ENCODE measurements at places on chromosomes 4 and X. TPM values are rescaled to one million over a fixed set of nuclear protein-coding genes. Genes with fewer than 3 reads are reported as not detected.
A peak's percentile ranks its signal among the peaks of the same experiment; 100 is the strongest.

The CFAP99 gene
- polyA plus RNA-seq = not detected

The CSN1S1 gene
- polyA plus RNA-seq = not detected

The NWD2 gene
- not detected for polyA plus RNA-seq

The RPL36A gene
- 756 TPM for polyA plus RNA-seq

The BGN gene
- 0.06 TPM for polyA plus RNA-seq

The SPOCK3 gene
- polyA plus RNA-seq = not detected

The IGSF1 gene
- polyA plus RNA-seq = not detected

The ZNF595 gene
- polyA plus RNA-seq = not detected

The FAM236D gene
- polyA plus RNA-seq = not detected

DNA sequence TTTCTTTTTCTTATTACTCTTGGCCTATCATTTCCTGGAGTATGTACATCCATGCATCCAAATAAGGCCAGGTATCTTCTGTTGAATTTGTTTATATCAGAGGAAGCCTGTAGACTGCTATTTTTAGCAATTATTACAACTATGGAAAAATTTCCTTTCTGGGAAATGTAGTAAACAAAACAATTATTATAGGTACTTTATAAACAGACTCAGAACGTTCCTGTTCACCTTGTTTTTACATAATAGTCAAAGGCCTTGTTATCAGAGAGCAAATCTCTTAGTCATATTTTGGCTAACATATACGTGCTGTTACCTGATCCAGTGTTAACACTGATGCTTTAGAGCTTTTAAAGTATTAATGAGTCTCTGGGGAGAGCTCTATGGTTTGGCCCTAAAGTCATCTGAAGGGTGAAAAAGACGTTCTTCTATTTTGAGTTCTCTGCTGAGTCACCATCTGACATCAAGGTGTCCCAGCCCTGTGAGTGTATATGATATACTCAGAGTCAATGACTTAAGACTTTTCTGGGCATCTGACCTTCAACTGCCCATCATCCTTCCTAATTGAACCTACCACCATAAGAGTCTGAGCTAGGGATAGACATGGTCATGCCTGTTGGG lies 7.3 kb downstream of the SPARCL1 start:
- DNase-seq = no peak

GRCh38 chr4:60359746-60360367 lies 840.3 kb upstream of the ADGRL3 start:
- no peak for DNase-seq

DNA sequence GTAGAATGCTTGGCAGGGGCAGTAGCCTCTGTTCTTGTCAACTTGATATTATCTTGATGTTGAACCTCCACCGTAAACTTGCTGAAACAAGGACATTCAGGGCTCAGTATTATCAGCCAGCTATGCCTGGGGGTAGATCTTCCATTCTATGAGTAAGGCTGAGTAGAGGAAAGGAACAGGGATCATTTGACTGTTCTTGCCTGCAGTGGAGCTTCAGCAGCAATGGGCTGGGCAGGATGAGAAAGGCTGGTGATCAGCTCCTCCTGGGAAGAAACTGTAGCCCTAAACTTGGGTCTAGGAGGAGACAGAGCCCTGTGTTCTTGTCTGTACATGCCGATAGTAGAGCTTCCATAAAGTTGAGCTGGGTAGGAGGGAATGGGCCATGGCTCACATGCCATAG lies 127.2 kb downstream of the CCSER1 start:
- DNase-seq = no peak

- no peak for DNase-seq
Measured at GRCh38 chrX:141405853-141406492, 163.7 kb upstream of the SPANXC start.

GRCh38 chr4:170193496-170193895 lies 103.7 kb upstream of the AADAT start:
- no peak for DNase-seq

DNA sequence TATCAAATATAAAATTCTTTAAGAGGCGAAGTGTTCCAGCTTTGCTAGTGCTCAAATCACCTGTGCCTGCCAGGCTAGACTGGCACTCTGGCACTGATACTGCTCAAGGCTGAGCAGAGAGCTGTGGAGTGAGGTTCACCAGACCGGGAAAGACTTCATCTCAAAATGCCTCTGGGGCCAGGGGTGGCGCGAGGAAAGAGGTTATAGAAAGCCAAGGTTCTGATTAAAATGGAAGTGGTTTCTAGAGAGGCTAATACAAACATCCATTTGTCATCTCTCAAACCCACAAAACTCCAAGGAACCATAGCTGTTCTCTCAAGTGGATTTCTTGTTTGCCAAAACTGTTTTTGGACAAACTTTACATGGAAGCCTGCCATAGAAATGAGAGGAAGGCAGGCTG lies 41.5 kb downstream of the F11 start:
- no peak for DNase-seq

DNA sequence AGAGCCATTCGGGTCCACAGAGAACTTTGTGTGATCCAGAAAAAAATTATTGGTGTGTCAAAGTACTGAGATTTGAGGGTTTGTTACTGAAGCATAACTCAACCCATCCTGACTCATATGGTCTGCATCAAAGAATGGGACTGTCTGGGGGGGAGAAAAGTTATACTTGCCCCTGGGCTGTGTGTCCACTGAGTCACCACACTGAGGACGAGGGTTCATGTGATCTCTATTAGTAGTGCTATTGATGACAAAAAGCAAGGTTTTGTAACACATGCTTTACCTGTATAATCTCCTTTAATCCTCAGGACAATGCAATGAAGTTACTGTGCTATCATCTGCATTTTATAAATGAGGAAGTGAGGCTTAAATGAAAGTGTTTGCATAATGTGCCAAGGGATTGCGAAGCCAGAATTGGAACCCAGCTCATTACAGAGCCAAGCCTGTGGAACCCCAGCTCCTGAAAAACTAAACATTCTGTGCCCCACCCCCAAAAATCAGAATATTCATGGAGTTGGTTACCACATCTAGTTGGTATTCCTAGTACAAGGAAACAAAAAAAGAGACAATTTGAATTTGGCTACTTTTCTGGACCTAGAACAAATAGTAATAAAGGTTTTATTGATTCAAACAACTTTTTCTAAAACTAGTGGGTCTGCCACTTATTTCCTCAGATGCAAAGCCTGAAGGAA lies 31.2 kb downstream of the CCDC149 start:
- no peak for DNase-seq

- DNase-seq = no peak
Measured at GRCh38 chrX:96181605-96182004, 503.0 kb upstream of the DIAPH2 start.

DNA sequence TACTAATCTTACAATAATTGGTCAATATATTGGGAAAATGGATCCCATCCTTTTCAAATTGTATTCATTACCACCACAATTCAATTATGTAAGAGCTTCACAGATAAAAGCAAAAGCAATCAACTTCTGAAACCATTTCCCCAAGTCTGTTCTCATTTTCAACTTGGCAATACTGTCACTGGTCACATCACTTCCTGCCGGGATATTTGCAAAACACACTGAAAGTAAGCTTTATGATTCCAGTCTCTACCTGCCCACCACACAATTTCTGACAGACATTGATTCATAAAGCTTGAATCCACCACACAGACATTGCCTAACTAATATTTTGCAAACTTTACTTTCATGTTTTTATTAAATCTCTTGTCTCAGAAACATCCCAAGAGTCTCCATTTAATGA lies 53.6 kb downstream of the LIN54 start:
- DNase-seq = no peak

- no peak for DNase-seq
Measured at GRCh38 chrX:97524340-97524739, 640.6 kb downstream of the RPA4 start.

DNA sequence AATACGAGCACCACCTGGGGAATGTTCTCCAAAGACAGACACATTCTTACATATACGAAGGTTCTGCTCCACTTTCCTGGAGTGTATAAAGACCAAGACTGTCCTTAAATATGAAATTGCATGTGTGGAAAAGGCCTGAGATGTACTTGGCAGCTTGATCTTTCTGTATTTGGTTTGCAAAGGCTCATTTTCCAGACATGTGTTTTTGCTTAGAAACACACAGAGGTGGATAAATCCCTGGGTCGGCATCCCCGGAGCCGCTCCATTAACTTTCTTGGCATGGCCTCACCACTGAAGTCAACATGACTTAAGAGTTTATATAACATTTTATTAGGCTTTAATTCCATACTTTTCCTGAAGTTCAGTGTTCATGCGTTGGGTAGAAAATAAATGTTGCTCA lies 239.4 kb downstream of the LDB2 start:
- DNase-seq = no peak

DNA sequence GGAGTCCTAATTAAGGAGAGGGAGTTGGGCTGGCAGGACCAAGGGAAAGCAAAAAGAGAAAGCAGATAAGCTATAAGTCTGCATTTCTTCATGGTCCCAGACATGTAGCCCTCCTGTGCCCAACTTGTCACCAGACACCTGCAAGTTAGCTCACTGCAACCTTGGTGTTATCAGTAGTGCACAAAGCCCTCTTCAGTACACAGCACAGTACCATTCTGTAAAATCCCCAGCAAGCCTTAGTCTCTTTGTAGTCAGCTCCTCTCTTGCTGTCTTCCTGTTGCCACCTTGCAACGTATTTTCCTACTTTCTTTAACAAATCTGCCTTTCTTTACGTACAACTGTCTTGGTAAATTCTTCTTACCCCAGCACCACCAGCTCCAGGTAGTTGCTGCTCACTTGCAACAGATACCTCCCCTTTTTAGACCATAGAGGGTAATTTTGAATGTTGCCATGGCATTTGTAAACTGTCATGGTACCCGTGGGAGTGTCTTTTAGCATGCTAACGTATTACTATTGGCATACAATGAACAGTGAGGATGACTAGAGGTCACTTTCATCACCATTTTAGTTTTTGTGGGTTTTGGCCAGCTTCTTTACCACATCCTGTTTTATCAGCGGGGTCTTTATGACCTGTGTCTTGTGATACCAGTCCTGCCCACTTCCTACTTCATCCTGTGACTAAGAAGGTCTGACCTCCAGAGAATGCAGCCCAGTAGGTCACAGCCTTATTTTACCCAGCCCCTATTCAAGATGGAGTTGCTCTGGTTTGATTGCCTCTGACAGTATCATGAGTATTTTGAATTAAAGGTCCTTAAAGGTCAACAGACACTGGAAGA lies 28.3 kb upstream of the AP1S2 start:
- DNase-seq = peak; percentile 64

GRCh38 chrX:149871940-149872339 lies 9.0 kb upstream of the MAGEA8 start:
- peak; percentile 13 for DNase-seq

DNA sequence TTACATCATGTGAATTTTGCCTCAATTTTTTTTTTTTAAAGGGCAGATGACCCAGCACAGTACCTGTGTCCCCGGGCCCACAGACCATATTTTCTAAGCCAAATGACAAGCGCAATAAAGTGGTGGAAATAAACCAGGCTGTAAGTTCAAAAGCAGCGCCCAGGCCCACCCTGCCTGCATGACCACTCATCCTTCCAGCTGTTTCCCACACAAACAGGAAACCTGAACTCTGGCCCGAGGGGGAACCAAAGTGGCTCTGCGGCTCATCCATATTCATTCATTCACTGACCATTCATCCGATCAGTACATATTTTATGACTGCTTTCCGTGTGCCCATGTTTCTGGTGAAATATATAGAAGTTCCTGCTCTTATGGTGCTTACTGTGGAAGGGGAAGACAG lies 33.7 kb upstream of the CRMP1 start:
- no peak for DNase-seq

GRCh38 chrX:136784231-136784630 lies 3.5 kb upstream of the ARHGEF6 start:
- no peak for DNase-seq

DNA sequence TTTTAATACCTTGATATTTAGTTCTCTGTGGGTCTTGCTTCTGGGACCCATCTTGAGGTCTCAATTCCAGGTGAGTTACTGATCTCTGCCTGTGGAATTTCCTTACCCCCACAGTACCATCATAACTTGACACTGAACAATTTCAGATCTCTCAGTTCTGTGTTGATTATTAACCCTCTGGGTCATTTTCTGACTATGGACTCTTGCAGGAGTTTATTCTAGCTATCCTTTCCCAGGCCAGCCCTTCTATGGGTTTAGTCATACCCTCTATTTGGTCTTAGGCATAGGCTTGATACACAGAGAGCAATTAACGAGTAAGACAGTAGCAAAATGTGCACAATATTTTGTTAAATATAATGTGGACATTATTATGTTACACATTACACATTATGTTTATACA lies 3.7 kb upstream of the SPARCL1 start:
- no peak for DNase-seq

- DNase-seq = peak; percentile 40
Measured at GRCh38 chrX:115330498-115331168, 41.1 kb downstream of the LUZP4 start.

- no peak for DNase-seq
Measured at GRCh38 chr4:161892951-161893350, 270.8 kb downstream of the FSTL5 start.

DNA sequence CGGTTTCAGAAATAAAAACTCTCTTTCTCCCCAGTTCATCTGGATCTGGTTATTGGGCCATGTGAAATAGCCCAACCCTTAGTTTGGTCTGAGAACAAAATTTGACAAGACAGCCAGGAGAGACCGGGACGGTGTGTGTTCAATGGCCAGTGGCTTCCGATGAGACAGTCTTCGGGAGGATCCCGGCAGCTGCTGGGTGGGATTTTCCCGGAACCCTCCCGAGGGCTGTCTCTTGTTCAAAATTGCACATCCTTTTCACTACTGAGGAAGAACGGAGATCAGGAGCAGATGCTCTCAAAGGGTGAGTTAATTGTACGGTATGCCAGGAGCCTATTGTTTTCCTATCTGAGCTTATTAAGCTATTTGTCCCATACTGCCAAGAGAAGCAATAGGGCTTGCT lies 166.5 kb downstream of the PRR32 start:
- DNase-seq = no peak

- peak; percentile 69 for DNase-seq
Measured at GRCh38 chr4:112735474-112735951, 98.6 kb downstream of the LARP7 start.

DNA sequence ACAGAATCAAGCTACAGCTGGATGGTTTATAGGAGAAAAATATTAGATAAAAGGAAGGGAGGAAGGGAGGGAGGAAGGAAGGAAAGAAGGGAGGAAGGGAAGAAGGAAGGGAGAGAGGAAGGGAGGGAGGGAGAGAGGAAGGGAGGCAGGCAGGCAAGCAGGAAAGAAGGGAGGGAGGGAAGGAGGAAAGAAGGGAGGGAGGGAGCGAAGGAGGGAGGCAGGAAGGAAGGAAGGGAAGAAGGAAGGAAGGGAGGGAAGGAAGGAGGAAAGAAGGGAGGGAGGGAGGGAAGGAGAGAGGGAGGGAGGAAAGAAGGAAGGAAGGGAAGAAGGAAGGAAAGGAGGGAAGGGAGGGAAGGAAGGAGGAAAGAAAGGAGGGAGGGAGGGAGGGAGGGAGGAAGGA lies 77.9 kb upstream of the C1QTNF7 start:
- DNase-seq = no peak

- DNase-seq = peak; percentile 60
Measured at GRCh38 chrX:109709129-109709631, 23.9 kb downstream of the ACSL4 start.

GRCh38 chrX:44105228-44105913 lies 132.2 kb upstream of the NDP start:
- no peak for DNase-seq

DNA sequence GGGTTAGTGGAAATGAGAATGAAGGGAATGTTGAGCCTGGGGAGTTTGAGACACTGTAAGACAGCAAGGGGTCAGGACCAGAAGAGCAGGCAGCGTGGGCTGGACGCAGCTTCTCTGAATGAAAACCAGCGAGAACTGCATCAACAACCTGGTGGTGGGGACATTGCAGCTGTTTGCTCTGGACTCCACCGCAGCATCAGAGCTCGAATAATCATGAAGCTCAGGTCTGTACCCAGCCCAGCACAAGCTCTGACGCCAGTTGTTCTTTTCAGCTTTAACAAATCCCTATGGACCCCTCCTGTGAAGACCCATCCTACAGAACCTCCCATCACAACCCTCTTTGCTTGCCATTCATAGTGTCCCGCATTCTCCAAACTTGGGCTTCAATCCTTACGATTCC lies 106.8 kb upstream of the PNPLA4 start:
- DNase-seq = no peak
